Activated CD8-positive, alpha-beta memory T cell treated with anti-CD3 and anti-CD28 coated beads for 1 hour (primary cell): ENCODE measurements at places on chromosomes 3 and 15.

DNA sequence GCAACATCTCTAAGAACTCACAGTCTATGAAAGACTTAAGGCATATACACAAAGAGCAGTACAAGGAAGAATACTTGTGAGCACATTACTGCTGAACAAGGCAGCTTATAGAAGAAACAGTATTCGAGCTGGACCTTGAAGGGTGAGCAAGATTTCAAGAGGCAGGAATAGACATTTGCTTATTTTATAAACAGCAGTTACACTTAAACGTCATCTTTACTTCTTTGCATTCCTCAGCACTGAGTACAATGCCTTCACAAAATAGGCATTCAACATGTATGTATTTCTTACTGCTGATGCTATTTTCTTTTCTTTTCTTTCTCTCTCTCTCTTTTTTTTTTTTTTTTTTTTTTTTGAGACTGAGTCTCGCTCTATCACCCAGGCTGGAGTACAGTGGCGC lies 205.8 kb downstream of the ZIC4 start:
- DNase-seq = no peak

DNA sequence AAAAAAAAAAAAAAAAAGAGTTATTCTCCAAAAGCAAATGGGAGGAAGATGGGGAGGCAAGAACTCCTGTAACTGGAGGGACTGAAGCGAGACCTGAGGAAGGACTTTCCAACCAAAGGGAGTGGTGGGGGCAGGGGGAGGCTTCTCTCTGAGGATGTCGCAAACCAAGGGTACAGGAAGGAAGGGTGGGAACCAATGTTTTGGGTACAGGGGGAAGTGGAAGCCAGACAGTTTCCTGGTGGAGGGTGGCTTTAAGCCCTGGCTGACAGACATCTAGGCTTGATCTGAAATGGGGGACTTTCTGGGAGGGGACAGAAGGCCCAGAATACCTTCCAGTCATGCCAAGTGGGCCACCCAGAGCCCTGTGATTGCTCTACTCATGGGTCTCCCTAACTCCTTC lies 27.0 kb downstream of the VIPR1 start:
- no peak for DNase-seq

DNA sequence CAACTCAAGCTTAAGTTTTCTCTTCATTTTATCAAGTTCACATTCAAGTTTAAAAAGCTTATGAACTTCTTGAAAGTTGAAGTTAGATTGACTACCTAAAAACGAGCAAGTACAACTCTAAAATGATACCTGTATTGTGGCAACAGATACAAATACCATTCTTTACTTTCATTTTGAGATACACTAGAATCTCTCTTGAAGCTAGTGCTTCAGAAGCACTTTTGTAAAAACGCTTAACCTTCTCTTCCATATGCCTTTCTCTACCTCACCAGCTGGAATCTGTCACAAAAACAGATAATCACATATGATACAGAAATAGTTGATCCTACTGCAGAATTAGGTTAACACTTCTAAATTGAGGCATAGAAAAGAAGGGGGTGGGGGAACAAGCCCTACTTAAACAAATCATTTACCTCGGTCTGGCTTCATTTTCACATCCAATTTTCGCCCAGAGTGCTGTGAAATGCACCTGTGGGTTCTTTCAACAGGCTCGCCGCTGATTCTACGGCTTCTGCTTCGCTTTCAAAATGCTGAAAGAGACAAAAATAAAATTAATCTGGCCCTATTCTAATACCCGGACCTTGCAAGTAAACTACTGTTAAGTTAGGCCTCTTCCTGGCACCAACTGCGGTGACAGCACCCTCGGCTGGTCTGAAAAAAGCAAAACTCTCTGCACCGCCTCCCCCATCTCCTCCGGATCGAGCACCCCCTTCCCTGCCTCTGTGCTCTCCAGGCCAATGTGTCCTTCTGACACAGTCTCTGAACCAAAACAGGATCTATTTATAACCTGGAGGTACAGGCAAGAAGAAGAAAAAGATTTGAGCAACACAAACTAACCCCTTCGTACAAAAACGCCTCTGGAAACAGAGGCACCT lies 1.4 kb downstream of the ATOSA start:
- peak; percentile 27 for DNase-seq

DNA sequence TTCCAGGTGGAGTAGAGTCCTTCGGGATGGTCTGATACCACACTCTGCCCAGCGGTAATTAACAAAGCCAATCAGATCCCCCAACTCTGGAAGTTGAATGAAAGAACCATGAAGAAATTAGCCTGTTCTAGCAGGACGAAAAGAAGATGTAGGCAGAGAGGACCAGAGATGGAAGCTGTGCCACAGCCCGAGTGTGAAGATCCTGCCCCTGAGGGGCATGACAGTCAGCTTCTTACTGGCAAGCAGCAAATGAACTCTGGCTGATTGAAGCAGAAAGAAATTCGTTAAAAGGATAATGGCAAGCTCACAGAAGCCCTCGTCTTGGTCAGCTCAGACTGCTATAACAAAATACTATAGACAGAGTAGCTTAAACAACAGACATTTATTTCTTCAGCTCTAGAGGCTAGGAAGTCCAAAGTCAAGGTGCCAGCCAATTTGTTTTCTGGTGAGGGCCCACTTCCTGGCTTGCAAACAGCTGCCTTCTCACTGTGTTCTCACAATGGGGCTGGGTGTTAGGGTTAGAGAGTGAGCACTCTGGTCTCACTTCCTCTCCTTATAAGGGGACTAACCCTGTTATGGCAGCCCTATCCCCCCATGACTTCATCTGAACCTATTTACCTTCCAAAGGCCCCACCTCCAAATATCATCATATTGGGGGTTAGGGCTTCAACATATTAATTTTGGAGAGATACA lies 307.1 kb downstream of the VPS13C start:
- DNase-seq = no peak

- no peak for DNase-seq
Observed at GRCh38 chr3:182139627-182140357, 428.1 kb downstream of the SOX2 start.

- DNase-seq = no peak
Observed at GRCh38 chr3:41792806-41793205, 169.1 kb downstream of the ULK4 start.

DNA sequence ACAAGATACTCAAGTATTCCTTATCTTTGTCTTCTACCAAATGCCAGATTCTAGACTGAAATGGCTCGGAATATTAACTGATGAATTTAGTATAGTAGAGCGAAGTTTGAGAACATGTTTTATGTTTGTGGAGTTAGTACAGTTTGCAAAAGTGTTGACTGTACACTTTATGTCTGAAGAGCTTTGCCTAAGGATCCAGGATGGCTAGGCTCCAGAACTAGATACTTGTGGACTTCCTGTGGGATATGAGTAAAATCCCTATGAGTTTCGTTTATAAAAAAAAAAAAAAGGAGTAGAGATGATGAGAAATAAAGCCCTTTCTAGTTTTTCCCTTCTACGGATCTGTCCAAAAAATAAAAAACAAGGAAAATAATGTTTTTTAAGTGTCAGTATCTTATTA lies 96.7 kb downstream of the TP63 start:
- no peak for DNase-seq

- no peak for DNase-seq
Observed at GRCh38 chr15:94206463-94207167, 24.7 kb upstream of the MCTP2 start.

- no peak for DNase-seq
Observed at GRCh38 chr15:94305133-94305532, 73.8 kb downstream of the MCTP2 start.

- DNase-seq = no peak
Observed at GRCh38 chr3:11619946-11620652, 23.6 kb downstream of the VGLL4 start.

- no peak for DNase-seq
Observed at GRCh38 chr3:160801386-160802118, 45.5 kb downstream of the PPM1L start.

DNA sequence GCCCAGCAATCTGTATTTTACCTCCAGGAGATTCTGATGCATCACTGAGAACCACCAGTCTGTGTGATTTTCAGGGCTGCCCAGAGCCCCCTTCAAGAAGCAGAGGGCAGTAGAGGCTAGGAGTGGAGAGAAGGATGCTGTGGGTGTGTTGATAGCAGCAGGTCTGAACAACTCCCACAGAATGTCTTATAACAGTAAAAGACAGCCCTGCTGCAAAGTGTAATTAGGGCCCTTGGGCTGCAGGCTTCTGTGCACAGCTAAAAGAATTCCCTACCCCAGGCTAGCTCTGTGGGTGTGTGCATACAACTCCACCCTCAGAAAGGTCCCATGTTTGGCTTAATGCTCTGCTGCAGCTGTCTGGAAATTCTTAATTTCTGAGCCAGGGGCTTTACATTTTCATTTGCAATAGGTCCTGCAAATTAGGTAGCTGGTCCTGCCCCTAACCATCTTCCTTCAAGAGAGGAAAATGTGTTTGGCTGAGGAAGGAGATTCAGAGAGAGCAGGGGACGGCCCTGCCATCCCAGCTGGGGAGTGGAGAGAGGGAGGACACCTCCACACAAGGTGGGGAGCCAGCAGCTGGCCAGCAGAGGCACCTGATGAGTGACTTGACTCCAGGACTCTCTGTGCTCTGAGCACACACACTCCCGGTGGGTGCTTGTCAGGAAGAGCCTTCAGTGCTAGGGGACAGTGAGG lies 43.2 kb upstream of the RAB6B start:
- DNase-seq = no peak

DNA sequence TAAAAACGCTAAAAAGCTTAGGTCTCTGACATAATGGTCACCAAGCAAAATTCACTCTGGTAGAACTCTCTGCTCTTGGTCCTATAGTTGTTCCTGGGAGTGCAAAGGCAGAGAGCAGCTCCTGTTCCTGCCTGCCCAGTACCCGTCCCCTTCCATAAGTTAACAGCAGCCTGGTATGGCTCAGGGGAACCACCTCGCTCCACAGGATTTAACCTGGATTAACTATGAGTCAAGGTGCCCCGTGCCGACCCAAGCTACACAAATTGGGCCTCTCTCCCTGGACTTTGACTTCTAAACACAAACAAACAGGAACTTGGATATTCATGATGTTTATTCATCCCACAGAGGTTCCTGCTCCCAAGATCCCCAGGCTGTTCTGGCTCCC lies 32.1 kb downstream of the SCAP start:
- DNase-seq = no peak

DNA sequence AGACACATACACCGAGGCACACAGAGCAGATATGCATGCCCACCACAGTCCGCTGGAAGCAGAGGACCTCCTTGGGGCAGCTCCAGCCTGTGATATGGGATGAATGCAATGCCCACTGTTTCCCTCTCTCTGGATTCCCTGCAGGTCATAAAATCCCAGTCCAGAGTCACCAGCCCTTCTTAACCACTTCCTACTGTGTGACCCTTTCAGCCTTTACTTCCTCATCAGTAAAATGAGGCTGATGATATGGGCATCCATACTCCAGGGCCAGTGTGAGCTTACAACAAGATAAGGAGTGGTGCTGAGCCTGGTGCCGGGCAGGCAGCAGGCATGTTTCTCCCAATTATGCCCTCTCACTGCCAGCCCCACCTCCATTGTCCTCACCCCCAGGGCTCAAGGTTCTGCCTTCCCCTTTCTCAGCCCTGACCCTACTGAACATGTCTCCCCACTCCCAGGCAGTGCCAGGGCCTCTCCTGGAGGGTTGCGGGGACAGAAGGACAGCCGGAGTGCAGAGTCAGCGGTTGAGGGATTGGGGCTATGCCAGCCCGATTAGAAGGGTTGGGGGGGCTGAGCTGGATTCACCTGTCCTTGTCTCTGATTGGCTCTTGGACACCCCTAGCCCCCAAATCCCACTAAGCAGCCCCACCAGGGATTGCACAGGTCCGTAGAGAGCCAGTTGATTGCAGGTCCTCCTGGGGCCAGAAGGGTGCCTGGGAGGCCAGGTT lies at the start of gene GNAT1:
Gene GNAT1, plus strand, starts transcription at position 675 of the 725 bp plus-strand sequence. CDS start 116 bp downstream, outside the sequence.
- no peak for DNase-seq

DNA sequence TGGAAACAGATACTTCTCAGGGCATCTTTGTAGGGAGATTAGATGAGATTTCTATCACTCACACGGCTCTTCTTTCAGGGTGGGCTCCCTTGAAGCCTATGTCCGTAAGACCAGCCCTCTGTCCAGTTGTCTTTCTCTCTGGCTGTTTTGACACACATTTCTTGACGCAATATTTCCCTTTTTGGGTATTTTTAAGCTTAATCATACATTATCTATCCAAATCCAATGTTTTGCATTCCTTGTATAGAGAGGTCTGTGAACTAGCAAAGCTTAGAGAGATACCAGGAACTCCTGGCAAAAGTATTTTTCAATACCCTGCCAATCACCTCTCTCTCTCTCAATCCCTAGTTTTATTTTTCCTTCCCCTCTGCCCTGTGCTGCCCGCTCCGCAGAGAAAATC lies 79.3 kb downstream of the EOMES start:
- DNase-seq = no peak

- DNase-seq = no peak
Observed at GRCh38 chr3:133384331-133385027, 15.4 kb upstream of the BFSP2 start.

GRCh38 chr15:51561271-51561670 lies 61.3 kb downstream of the DMXL2 start:
- no peak for DNase-seq

DNA sequence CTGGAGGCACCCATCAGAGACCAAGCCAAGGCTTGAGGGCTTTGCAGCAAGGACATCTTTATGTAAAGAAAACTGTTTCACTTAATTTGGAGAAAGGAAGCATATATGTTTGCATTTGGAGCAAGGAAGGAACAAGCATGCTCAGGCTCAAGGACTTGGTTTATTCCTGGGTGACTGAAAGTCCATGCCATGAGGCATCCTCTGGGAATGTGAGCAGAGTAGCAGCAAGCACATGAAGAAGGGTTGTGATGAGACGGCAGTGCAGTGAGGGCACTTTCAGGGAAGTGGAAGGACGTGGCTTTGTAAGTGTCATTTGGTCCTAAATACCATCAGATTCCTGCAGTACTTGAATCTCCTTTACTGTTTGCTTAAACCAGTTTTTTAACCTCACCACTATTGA lies 26.8 kb downstream of the POLG start:
- no peak for DNase-seq
